Uterus (tissue), 4 donors: ENCODE measurements at places on chromosomes 1 and 21. TPM values are rescaled to one million over a fixed set of nuclear protein-coding genes. Genes with fewer than 3 reads are reported as not detected.
A peak's percentile ranks its signal among the peaks of the same experiment; 100 is the strongest.

- H3K27ac ChIP-seq, result no peak overlapping the region
- no peak for DNase-seq
- H3K4me3 ChIP-seq, result no peak overlapping the region
- H3K27me3 ChIP-seq, result no peaks in the 10 kb centered on the region
- H3K4me1 ChIP-seq, result no peaks in the 10 kb centered on the region
Measured at GRCh38 chr1:20726118-20726911, 6.2 kb downstream of the SH2D5 start.

DNA sequence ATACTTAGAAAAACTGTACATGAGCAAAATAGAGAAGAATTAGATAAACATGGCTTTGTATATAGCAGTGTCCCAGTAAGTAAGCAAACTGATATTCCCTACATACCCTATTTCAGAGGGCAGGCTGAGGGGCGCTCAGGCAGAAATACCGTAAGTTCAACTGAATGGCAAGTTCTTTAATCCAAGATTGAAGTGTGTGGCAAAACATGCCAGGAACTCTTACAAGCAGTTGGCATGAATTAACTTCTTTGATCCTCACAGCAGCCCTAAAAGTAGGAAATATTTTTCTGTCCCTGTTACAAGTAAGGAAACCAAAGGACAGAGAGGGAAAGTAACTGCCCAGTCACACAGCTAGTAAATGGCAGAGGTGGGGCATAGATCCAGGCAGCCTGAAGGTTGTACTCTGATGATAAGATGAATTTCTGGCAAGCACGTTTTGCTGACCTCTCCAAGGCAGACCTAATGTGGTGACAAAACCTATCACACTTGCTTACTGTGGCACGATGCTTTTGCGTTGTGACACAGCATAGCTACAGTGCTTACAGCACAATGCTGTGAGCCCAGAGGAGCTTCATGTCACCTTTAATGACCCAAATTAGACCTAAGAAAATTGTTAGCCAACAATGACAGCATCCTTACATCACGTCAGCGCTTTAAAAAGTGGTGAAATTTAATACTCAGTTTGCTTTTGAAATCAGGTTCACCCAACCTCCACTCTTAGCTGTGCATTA lies 35.0 kb upstream of the THEM4 start:
- no peaks in the 10 kb centered on the region for H3K27me3 ChIP-seq
- peak overlapping the region; percentile 54 for H3K27ac ChIP-seq
- no peak for DNase-seq
- no peaks in the 10 kb centered on the region for H3K4me1 ChIP-seq

Gene PKP1
- total RNA-seq, result not detected

Gene DISP1
- total RNA-seq, result 14.7 TPM

Gene AMY2A
- not detected for total RNA-seq
